Stimulated activated naive CD8-positive, alpha-beta T cell treated with anti-CD3 and anti-CD28 coated beads, Interleukin-15, Interleukin-2, amounts not matched to agents 100 U/mL and 50 U/mL, for 24 hours (primary cell): ENCODE measurements at places on chromosomes 7 and 10.

DNA sequence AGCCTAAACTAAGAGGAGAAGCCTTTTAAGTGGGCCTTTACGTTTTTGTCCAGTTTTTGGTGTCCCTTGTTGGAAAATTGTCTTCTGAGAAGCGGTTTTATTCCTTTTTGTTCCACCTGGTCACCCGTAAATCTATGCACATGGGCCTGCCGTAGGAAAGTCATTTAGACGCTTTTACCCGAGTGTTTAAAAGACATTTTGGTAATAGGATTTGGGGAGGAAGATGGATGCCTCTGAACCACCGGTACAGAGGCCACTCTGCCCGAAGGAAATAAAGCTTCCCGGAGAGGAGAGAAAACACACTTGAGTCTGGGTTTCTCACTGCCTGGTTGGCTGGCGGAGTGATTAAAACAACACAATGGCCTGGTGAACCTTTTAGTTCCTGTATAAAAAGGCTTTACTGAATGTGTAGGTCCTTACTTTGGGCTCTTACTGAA, 760 bp downstream of the THNSL1 start:
- peak; percentile 24 for DNase-seq

GRCh38 chr10:3774814-3775695, 10.0 kb downstream of the KLF6 start:
- no peak for DNase-seq

DNA sequence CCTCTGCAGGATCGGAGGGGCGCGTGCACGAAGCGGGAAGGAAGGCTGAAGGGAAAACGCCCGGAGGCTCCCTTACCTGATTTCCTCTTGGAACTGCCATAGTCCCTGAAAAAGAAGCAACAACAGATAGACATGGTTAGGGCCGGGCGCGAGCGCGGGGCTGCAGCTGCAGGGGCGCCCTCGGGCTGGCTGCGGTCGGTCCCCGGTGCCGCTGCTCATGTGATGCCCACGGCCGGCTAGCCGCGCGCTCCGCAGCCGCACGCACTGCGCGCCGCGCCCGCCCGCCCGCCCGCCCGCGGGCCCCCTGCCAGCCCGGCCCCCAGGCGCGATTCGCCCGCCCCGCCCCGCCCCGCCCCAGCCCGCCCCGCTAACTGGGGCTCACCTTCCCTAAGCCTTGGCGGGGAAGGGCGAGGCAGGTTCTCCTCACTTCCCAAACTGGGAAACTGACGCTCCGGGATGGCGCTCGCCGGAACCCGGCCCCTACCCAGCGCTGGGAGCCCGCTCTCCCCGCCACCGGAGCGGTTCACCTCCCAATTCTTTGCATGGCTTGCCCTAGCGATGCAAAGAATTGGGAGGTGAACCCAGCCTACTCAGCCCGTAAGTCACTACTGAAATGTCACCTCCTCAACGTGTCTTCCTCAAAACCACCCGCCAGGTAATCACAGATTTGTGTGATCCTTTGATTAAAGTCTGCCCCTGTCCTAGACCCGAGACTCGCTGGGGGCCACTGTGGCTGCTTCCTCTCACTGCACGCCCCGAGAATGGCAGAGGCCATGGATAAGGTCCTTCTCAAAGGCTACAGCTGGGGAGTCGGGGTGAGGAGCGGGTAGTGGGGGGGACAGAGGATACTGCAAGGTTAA, 162.2 kb downstream of the SH3PXD2A start:
- DNase-seq: peak; percentile 38

- no peak for DNase-seq
Observed at GRCh38 chr7:156776527-156776926, 116.5 kb downstream of the LMBR1 start.

GRCh38 chr10:127492607-127493250, 56.4 kb upstream of the NPS start:
- no peak for DNase-seq

- DNase-seq: no peak
Observed at GRCh38 chr10:60283397-60283796, 106.3 kb downstream of the ANK3 start.

GRCh38 chr7:100584683-100585510, 1.0 kb downstream of the LRCH4 start:
- peak; percentile 33 for DNase-seq

DNA sequence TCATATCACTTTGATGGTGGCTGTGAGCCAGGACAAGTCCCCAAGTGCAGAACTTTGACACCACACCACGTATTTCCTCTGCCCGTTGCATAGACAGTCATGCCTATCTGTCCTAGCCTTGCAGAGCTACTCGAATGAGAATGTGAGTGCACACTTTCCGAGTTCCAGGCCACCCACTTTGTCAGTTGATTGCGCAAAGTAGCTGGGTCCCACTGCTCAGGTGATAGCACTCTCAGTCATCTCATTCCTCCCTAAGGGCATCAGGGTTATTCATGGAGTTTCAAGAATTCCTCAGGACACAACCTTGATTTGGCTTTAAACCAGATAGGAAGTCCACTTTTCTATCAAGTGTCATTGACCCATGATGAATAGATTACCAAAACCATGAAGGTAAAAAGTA, 19.3 kb downstream of the LSM5 start:
- DNase-seq: no peak

GRCh38 chr10:96616961-96617360, 30.1 kb upstream of the TM9SF3 start:
- DNase-seq: no peak

- no peak for DNase-seq
Observed at GRCh38 chr7:2222516-2222915, 10.2 kb downstream of the MAD1L1 start.
